CD4-positive, alpha-beta memory T cell (primary cell): ENCODE measurements at places on chromosomes 4 and X. TPM values are rescaled to one million over a fixed set of nuclear protein-coding genes. Genes with fewer than 3 reads are reported as not detected.

DNA sequence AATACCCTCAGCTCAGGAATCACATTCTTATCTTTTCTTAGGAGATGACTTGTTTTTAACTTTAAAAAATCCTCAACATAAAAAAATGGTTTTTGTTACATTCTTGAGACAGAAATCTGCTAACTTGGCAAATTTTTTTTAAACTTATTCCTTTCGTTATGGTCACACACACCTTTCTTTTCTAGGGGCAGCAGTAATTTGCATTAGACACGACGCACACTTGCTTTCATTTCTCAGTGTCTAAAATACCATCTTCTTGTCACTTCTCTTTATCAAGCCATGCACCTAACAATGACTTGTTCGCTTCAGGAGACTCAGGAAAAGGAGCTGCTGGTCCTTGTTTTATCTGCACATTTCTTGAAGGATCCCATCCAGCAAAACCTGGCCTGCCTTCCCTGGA lies 112.6 kb upstream of the TBL1X start:
- no peaks in the 10 kb centered on the region for H3K36me3 ChIP-seq
- H3K4me3 ChIP-seq: no peak overlapping the region
- H3K27me3 ChIP-seq: no peaks in the 10 kb centered on the region
- peak overlapping the region; percentile 21 for H3K27ac ChIP-seq
- DNase-seq: no peak
- peaks cover 43% of the 10 kb centered on the region for H3K4me1 ChIP-seq

DNA sequence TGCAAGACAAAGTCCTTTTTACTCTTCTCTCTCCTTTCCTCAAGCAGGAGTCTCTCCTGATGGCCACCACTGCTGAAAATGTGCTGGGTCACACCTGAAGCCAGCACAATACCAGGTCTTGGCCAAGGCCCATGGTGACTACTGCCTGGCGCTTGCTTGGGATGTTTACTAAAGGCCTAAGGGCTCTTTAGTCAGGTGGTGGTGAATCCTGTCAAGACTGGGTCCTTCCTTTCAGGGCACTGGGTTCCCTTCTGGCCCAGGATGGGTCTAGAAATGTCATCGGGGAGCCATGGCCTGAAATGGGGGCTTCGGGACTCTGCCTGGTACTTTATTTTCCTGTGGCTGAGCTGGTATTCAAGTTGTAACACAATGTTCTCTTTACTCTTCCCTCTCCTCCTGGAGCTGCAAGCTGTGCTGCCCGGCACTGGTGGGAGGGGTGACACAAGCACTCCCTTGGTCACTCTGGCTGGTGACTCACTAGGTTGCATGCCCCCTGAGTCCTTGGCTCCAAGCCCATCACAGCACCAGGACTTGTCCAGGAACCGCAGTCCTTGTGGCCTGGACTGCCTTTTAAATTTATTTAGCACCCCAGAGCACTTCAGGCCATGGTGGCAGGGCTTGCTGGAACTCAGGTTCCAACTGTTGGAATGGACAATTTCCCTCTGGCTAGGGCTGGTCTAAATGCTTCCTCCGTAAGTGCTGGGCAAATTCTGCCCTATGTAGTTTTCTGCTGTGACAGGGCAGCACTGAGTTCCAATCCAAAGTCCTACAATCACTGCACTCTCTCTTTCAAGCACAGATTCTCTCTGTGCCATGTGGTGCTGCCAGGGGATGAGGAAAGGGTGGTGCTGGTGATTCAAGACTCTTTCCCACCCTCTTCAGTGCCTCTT lies 11.3 kb downstream of the ARL13A start:
- no peak overlapping the region for H3K4me3 ChIP-seq
- H3K4me1 ChIP-seq: no peaks in the 10 kb centered on the region
- H3K27ac ChIP-seq: no peak overlapping the region

DNA sequence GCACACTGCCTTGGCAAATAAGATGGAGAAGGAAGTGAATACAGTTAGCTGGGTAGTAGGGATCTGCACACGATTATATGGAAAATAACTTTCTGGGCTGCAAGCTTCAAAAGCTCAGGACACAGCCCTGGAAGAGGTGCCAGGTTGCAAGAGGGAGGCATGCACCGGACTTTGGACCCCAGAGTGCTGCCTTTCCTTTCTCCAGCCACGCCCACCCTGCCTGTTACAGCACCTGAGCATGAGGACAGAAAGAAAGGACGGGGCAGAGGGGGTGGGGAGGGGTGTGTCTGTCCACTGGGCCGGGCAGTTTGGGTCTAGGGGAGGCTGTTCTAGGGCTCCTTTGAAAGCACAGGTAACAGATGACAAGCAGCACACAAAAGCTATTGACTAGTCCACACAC lies 152.8 kb downstream of the ENPP6 start:
- H3K4me3 ChIP-seq: no peak overlapping the region
- no peaks in the 10 kb centered on the region for H3K36me3 ChIP-seq
- no peak for DNase-seq
- no peaks in the 10 kb centered on the region for H3K27me3 ChIP-seq

DNA sequence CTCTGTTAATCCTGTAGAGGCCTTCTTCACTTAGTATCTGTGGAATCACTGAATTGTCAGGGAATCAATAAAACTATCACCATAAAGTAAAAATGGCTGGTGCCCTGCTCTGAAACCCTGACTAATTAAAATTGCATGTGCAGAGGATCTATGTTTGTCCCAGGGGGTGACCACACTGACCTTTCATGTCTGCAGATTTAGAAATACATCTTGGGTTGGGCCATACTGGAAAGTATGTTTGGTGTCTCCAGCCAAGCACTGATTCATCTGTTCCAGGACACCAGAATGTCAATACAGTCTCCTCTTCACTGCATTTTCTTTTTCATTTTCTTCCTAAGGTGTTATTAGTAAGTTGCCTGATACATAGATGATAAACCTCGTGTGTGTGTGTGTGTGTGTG lies 490.9 kb upstream of the INTU start:
- H3K27ac ChIP-seq: no peak overlapping the region
- no peaks in the 10 kb centered on the region for H3K27me3 ChIP-seq
- no peak overlapping the region for H3K4me3 ChIP-seq

The GYG2 gene
- total RNA-seq: not detected

The HNRNPH2 gene
- 40.9 TPM for total RNA-seq

The USP17L22 gene
- total RNA-seq: not detected

DNA sequence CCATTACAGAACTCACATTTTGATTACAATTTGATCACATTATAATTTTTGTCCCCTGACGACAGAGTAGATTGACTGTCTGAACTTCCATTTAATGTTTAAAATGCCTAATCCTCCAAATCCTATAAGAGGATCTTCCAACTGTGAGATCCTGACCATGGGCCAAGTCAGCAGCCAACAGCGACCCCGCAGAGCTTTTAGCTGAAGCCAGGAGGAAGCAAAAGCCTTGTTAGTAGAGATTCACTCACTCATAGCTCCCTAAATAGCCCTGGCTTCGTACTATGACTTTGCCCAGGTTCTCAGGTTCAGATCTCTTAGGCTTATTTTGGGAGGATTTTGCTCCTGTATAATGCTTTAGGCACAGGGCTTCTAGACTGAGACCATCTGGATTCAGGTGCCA lies 413.1 kb downstream of the NKX6-1 start:
- no peak overlapping the region for H3K27ac ChIP-seq
- H3K36me3 ChIP-seq: no peaks in the 10 kb centered on the region
- H3K4me3 ChIP-seq: no peak overlapping the region
- no peaks in the 10 kb centered on the region for H3K4me1 ChIP-seq

DNA sequence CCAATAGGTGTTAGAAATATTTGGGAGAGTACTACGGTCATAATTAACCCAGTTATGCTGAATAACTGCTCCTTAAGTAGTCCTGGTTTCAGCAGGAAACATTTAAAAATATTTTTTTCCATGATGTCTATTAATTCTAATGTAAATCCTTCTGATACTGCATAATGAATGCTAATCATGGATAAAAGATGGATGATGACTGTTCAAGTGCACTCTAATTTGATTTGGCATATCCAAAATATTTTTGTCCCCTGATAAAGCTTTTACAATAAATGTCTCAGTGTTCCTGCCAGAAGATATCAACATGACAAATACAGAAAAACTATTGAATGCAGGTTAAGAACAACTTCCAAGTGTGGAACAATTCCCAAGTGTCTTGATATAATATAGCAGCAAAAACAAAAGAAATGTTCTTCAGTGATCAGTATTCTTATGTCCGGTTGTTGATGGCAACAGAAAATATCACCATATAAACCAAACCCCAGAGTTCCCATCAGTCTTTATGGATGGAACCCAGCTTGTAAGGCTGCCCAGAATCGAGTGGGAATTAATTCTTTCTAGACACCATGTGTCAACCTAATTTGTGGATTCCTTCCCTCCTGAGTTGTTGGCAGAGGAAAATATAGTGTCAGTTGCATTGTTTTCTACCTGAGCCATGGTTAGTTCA lies 205.4 kb upstream of the GK2 start:
- no peaks in the 10 kb centered on the region for H3K27me3 ChIP-seq
- no peak overlapping the region for H3K27ac ChIP-seq
- DNase-seq: no peak
- H3K36me3 ChIP-seq: no peaks in the 10 kb centered on the region

DNA sequence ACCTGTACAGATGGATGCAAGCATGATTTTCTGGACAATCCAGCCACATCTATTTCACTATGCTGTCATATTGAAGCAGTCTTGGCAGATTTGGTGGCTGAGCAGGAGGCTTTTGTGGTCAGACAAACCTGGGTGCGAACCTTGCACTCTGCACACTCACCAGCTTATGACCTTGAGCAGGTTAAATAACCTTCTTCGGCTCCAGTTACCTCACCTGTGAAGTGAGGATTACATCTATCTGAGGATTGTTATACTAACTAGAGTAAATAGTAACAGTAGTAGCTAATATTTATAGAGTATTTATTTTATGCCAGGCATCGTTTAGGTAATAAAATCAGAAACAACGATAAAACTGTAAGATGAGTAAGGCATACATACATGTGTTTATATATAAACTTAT lies 150.0 kb downstream of the PPP3CA start:
- no peaks in the 10 kb centered on the region for H3K36me3 ChIP-seq
- no peak for DNase-seq
- H3K27ac ChIP-seq: no peak overlapping the region
- peaks cover 27% of the 10 kb centered on the region for H3K4me1 ChIP-seq
- no peak overlapping the region for H3K4me3 ChIP-seq

DNA sequence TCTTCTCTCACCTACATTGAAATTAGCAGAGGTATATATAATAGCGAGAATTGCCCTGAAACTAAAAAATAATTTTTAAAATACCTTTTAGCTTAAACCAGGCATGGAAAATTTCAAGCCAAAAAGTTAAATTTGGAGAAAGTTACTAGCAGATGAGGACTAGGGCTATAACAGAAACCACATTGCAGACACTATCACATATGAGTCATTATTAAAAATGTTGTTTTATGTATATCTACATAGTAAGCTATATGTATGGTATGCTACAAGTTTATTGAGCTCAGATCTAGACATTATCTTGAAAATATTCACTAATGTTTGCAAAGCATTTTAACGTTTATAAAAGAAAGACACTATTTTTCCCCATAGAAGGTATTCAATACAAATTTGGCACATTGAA lies 147.8 kb downstream of the PAPSS1 start:
- H3K4me1 ChIP-seq: no peaks in the 10 kb centered on the region
- H3K27ac ChIP-seq: no peak overlapping the region
- no peaks in the 10 kb centered on the region for H3K27me3 ChIP-seq
- H3K36me3 ChIP-seq: no peaks in the 10 kb centered on the region
- no peak for DNase-seq

The COL4A5 gene
- total RNA-seq: not detected
